ENCODE measurements at places on chromosomes 1 and 21.

DNA sequence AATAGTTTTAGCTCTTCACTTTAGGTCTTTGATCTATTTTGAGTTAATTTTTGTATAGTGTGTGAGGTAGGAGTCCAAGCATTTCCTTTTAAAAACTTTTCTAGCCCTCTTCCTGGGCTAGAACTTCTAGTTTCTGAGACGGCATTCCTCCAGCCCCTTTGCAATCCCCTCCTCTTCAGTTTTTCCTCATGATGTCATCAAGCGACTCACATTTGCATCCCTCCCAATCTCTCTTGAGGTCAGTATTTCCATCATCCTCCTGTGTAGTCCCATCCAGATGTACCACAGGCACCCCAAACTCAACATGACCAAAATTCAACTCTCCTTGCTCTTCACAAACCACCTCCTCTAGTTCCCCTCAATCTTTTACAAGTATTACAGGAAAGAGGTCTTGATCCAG is 10.7 kb downstream of the HMGN2 start:
- DNase-seq, result no peak

DNA sequence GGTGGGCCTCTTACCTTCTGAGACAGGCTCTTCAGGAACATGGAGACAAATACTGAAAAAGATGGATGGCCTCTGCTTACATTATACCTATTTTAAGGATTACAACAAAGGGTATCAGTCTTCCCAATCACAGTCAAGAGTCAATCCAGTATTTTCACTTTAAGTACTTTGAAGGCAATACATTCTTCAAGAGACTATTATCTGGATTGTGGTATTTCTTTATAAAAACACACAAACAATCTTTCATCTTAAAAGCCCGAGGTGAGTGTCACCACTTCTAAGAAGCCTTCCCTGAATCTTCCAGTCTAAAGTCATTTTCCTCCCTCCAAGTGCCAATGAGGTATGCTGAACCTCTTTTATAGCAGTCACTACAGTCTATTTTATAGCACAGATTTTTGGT is 45.3 kb downstream of the WASF2 start:
- DNase-seq, result no peak

DNA sequence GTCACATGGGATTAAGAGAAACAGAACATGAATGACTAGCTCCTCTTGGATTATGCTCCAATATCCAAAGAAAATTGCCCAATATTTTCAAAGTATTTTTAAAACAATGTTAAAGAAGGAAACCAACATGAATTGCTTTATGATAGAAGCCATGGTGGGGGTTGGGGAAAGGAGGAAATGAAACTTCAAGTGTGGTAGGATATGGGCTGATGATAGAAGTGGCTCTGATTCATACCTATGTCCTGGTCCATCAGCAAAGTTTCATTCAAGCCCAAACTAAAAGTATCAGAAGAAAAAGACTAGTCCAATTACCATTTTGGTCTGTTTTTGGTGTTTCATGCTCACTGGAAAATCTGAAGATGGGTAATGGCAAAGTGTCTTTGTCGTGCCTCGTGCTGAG is 104.2 kb upstream of the PROX1 start:
- DNase-seq, result no peak

- DNase-seq, result no peak
Measured at GRCh38 chr1:213335084-213335483, 284.0 kb downstream of the RPS6KC1 start.

DNA sequence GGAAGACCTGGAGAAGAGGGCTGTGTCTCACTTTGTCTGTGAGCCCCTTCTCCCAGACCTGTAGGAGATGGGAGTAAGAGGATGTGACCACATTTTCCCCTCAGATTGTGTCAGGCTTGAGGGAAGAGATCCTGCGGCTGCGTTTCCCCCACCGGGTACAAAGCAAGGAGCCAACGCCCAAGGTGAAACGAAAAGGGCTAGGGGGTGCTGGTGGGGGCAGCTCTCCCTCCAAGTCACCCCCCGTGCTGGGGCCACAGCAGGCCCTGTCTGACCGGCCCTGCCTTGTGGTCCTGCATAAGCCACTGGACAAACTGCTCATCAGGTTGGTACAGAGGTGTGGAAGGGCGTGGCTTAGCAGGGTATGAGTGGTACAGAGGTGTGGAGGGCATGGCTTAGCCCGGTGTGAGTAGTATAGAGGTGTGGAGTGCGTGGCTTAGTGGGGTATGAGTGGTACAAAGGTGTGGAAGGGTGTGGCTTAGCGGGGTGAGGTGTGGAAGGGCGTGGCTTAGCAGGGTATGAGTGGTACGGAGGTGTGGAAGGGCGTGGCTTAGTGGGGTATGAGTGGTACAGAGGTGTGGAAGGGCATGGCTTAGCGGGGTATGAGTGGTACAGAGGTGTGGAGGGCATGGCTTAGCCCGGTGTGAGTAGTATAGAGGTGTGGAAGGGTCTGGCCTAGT is 30.6 kb downstream of the HYI start:
- no peak for DNase-seq

GRCh38 chr1:178564086-178564782 is 51.3 kb downstream of the TEX35 start:
- no peak for DNase-seq

DNA sequence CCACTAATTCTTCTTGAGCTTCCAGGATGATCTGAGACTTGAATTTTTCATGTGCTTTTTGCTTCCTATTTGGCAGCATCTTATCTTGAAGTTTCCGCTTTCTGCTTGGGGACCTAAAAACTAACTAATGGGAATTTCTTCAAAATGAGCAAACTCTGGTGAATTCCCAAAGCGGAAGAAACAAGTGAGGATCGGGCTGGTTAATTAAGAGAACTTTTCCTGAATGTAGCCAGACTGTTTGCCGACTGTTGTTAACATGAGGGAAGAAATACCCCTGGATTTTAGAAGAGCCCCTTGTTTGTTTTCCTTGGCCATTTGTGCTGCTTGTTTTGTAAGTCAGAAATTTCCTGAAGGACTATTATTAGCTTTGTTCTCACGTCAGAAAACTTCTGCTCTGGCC is 6.1 kb upstream of the SELE start:
- DNase-seq, result no peak

DNA sequence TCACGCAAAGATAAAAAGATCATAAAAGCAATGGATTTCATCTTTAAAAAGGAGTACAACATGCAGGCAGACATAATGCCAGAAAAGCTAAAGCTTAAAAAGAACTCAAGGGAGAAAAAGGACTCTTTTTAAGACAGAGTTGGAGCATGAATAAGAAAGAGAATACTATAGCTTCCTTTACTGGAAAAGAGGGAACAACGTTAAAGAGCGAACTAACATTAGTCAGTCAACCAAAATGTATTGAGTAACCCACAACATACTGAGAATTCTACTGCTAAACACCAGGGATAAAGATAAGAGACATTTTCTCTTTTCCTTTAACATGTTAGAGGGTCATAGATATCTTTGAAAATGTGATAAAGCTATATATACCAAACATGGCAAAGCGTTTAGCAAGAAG is 182.0 kb downstream of the DUSP10 start:
- DNase-seq, result no peak

DNA sequence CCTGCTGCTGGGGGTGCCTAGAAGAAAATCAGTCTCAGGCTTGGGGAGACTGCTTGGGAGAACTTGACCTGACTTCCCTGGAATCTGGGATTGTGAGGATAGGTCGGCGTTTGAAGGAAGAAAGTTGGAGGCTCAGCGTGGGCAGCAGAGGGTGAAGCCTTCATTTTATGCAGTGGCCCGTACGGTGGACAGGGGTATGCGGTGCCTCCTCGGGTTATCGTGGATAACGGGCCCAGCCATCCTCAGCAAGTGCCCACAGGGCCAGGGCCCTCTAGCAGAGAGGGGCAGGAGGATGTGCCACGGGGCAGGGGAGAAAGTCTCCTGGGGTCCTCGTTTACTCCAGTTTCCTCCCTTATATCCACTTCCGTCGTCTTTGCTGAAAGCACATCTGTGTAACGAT is 34.0 kb downstream of the CHAF1B start:
- no peak for DNase-seq

DNA sequence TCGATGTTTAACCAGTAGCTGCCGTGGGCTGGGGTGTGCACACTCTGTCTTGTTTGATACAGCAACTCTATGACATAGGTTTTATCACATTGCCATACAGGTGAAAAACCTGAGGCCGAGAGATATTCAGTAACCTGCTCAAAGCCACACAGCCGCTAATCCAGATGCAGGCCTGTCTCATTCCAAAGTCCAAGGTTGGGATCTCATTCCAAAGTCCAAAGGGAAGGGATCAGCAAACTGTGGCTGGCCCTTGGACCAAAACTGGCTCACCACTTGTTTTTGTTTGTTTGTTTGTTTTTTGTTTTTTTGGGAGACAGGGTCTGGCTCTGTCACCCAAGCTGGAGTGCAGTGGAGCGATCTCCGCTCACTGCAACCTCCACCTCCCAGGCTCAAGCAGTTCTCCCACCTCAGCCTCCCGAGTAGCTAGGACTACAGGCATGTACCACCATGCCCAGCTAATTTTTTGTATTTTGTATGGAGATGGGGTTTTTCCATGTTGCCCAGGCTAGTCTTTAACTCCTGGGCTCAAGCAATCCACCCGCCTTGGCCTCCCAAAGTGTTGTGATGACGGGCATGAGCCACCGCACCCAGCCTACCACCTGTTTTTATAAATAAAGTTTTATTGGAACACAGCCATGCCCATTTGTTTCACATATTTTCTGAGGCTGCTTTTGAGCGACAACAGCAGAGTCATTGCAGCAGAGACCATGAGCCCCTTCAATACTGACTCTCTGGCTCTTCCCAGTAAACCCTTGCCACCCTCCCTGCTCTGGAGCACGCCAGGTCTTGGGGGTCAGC is 163.4 kb upstream of the TMEM51 start:
- DNase-seq, result no peak

Data from B cell (primary cell).